Stimulated activated CD8-positive, alpha-beta memory T cell treated with anti-CD3 and anti-CD28 coated beads, Interleukin-7, amount 100 ng/mL, for 24 hours (primary cell): ENCODE measurements at places on chromosomes 16 and 17.

- no peak for DNase-seq
These were observed 387.5 kb downstream of the UTP18 start for GRCh38 chr17:51647826-51648225.

DNA sequence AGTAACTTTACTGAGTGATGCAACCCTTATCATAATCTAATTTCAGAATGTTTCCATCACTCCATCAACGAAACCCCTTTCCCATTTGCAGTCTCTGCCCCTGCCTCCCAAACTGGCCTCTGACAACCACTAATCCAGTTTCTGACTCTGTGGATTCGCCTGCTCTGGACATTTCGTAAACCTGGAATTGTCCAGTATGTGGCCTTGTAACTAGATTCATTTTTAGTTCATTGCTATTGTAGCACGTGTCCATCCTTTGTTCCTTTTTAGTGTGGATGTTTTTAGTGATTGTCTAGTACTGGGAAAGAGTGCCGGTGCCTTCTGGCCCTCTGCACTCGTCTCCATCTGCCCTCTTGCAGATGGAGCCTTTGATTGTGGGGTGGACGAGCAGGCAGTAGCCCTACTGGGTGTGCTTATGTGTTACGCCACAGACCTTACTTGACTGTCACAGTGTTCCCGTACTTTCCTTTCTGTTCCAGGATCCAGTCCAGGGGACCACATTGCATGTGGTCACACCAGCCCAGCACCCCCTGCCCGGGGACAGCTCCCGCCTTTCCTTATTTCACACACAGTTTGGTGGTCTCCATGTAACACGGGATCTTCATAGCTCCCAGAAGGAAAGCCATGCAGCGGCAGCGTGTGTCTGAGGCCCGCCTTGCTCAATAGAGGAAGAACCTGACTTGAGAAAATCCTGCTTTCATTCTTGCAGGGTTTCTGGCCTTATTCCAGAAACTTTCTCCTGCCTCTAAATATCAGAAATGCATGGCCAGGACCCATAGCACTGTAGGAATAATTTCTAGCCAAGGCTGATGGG is 8.8 kb downstream of the KIAA0513 start:
- no peak for DNase-seq

GRCh38 chr17:77425791-77426641 is 285.2 kb downstream of the SEC14L1 start:
- DNase-seq = no peak

DNA sequence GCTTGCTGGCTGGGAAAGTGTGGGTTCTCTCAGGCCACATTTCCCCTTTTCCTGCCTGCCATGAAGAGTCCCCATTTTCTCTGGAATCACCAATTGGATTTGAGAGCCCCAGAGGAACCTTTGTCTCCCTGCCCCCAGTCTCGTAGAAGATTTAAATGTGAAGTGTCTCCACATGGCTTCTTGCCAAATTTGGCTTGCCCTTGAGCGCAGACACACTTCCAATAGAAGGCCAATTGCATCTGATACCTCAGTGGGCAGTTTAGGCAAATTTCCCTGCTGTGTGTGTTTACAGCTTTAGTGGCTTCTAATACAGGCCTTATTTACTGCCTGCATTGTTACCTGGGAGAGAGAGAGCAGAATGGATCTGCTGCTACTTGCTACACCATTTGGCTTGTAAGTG is 29.7 kb downstream of the CDK5R1 start:
- DNase-seq = no peak

DNA sequence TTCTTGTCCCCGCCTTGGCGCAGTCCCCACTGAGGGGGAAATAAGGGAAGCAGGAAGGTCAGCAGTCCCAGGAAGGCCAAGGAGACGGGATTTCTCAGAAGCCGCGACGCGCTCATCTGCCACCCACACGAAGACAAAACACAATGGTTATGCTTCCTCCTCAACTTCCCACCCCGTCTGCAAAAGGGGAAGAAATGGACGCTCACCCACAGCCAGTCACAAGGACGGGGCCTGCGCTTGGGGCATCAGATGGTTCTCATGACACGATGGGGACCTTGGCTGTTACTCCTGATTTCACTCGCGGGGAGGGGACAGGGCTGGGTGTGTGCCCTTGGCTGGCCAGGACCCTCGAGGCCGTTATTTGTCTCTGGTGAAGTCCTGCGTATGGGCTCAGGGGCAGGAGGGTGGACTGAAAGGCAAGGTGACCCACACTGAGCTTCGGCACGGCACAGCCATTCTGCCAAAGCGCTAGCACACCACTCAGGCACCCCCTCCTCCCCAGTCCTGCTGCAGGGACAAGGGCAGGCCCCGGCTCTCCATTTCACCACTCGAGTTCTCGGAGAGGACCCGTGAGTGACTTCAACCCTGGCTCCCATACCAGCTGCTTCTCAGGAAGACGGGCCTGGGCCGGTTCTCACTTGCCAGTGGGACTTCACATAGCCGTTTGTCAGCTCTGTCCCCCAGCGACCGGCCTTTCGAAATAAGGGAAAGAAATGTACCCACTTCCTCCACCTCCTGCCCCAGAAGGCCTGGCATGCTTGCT is 84.5 kb downstream of the ABR start:
- no peak for DNase-seq

GRCh38 chr16:81796583-81797346 is 17.7 kb downstream of the PLCG2 start:
- no peak for DNase-seq

GRCh38 chr17:32998111-32998886 is 6.7 kb downstream of the SPACA3 start:
- peak; percentile 62 for DNase-seq

DNA sequence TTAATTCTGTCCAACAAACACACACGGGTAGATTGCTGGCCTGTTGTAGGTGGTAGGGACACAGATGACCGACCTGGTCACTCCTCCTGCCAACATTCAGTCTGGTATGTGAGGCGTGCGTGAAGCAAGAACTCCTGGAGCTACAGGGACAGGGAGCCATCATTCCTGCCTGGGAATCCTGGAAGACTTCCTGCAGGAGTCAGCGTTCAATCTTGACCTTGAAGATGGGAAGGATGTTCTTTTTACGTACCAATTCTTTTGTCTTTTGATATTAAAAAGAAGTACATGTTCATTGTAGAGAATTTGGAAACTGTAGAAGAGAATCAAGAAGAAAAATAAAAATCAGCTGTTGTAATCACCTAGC is 3.5 kb upstream of the ADGRG3 start:
- no peak for DNase-seq

DNA sequence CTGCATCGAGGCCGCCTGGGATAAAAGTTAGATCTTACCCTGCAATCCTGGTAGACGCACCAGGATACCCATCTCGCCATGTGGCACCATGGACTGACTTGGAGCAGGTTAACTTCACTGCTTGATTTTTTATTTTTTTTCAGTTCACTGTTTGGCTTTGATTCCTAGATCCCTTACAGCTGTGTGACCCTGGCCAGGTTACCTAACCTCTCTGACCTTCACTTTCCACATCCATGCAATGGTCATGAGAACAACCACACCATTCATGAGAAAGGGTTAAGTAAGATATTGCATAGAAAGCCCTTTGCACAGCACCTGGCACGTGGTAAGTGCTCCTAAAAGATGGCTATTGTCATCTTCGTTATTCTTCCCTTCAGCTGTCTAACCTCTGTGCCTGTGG is 230.5 kb downstream of the SOX9 start:
- DNase-seq = no peak

GRCh38 chr17:44970136-44970741 is 2.1 kb upstream of the C1QL1 start:
- DNase-seq = no peak

DNA sequence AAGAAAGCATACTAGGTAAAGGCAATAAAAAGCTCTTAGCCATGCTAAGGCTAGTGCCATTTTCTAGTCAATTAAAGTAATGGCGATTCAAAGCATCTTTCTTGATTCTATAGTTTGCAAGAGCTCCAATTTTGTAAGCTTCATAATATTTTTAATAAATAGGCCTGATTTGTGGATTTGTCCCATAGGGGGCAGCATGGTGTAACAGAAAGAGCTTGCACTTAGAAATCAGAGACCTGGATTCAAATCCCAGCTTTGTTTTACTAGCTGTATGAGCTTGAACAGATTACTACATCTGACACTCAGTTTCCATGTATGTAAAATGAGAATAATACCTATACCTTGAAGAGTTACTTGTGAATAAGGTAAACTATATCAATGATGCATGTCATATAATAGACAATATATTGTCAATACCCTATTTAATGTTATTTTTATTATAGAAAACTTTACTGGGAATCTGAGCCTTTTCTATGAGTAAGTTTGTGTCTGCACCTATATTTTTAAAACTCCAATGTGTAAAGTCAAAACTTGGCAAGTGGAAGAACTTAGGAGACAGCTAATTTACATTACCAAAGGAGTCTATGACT is 93.6 kb upstream of the NOG start:
- DNase-seq = no peak

GRCh38 chr16:3099732-3100499 is 822 bp upstream of the ZSCAN10 start:
- peak; percentile 91 for DNase-seq

GRCh38 chr17:12627177-12627629 is 38.5 kb upstream of the MYOCD start:
- no peak for DNase-seq

- no peak for DNase-seq
These were observed 71.3 kb downstream of the KANSL1 start for GRCh38 chr17:46121841-46122485.

DNA sequence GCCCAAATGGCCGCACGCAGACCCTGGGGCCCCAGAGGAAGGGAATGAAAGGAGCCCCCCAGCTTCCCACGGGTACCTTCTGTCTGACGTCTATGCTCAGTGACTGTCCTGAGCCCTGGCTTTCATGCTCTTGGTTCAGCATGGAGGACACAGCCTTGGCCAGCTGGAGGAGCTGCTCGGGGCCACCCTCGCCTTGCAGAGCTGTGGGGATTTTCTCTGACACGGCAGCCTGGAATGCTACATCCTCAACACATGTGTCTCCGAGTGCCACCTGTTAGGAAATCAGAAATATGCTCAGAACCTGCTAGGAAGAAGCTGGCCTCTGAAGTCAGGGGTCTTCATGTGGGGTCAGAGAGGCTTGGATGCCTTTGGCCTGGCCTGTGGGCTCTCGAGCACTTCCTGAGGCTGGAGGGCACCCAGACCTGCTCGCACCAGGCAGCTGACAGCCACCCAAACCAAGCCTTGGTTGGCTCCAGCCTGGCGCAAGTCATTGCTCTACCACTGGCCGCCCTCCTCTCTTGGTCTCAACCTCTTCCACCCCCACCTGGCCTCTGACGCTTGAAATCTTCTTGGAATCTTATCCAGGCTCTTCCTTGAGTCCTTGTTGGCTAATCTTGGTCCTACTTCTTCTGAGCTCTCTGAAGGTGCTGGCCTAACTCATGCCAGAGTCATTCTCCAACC is 63.7 kb upstream of the BCO1 start:
- DNase-seq = no peak
